ENCODE measurements at places on chromosomes 4 and X. TPM values are rescaled to one million over a fixed set of nuclear protein-coding genes. Genes with fewer than 3 reads are reported as not detected.
A peak's percentile ranks its signal among the peaks of the same experiment; 100 is the strongest.

SLC9A6 gene
- 18.3 TPM for polyA plus RNA-seq

DNA sequence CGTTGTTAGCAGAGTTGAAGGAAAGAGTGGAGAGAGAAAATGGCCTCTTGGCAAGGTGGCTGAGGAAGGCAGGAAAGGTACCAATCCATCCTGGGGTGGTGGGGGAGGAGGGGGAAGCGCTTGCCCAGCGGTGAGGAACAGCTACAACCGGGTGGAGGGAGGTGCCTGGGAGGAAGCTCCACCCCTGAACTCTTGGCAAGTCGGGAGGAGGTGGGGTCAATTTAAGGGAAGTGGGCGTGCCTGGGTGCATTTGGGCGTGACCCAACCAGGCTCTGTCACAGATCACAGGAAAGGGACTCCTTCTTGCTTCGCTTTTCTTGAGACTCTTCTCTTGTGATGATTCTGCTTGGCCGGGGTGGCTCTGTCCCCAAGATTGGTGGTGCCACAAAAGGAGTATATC is 41.7 kb downstream of the BCORL1 start:
- DNase-seq: peak; percentile 78

DNA sequence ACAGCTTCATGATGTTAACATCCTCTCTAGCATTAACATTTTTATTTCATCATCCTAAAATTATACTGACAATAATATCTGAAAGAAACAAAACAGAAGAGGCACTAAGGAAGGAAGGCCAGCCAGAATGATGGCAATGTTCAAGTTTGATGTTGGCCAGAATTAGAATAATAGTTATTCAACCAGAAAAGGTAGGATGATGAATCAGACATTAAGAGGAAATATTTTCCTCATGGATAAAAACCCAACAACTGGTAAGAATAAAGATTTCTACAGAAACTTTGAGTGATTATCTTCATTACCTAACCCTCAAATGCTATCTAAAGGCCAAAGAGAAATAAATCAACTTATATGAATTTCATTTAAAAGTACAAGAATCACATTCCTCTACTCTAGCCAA is 105.2 kb downstream of the PDE5A start:
- DNase-seq: no peak

- no peak for DNase-seq
Measured at GRCh38 chrX:22035236-22035635, 3.1 kb downstream of the PHEX start.

- no peak for DNase-seq
Measured at GRCh38 chrX:23263892-23264291, 70.8 kb upstream of the PTCHD1 start.

Measured in naive thymus-derived CD8-positive, alpha-beta T cell (primary cell).